ENCODE measurements at places on chromosomes 1 and 21.

DNA sequence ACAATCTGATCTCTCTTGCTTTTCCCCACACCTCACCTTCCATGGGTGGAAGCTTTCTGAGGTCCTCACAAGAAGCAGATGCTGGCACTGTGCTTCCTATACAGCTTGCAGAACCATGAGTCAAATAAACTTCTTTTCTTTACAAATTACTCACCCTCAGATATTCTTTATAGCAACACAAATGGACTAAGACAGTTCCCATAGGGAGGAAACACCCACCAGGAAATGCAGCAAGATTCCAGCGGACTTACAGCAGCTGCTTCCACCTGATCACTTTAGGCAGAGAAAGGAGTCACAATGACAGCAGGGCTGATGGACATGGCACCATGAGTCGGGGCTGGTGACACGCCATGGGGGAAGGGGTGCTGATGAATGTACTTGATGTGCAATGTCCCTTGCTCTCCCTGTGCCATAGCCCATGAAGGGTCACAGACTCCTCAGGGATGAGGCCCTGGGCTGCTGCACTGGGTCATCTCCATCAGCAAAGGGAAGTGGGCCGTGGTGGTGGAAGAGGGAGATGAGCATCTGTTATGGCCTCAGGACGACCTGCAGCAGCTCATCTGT is 53.9 kb downstream of the PRSS38 start:
- DNase-seq, result no peak

DNA sequence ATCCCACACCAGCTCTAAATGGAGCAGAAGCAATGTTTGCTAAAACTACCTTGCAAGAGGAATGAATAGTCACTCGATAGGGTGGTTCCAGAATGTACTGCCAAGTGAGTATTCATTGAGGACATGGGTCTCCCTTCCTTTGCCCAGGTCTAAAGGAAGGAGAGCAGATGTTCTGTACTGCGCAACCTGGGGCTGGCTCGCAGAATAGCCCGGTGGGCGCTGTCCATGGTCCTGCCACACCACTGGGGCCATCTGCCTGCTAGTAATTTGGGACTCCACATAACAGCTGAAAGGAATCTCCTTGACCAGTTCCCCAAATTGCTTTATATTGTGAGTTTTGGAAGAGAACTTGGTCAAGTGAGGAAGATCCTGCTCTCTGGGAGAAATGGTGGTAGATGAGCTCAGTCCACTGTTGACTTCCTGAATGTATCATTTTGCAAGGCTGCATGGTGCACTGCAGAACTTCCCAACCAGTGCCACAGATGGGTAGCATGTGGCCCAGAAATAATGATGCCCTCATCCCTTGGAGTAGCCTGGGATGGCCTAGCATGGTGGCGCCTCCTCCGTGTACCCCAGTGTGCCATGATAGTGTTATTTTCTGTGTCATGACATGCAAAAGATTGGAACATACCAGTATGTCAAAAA is 5.7 kb downstream of the SLC6A17 start:
- DNase-seq, result no peak

GRCh38 chr1:235775246-235775860 is 91.4 kb downstream of the LYST start:
- no peak for DNase-seq

- no peak for DNase-seq
Observed at GRCh38 chr1:215226757-215227156, 144.2 kb downstream of the KCNK2 start.

GRCh38 chr21:34611528-34611927 is 3.4 kb downstream of the RCAN1 start:
- DNase-seq, result no peak

DNA sequence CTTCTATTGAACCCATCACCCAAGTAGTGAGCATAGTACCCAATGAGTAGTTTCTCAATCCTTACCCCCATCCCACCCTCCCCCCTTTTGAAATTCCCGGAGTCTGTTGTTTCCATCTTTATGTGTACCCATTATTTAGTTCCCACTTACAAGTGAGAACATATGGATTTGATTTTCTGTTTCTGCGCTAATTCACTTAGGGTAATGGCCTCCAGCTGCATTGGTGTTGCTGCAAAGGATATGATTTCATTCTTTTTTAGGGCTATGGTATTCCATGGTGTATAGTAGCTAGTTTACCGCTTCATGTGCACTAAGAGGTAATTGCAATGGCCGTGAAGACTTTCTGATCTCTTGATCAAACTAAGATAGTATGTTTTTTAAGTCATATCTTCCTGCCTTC is 107.5 kb upstream of the SERTAD4 start:
- DNase-seq, result no peak

DNA sequence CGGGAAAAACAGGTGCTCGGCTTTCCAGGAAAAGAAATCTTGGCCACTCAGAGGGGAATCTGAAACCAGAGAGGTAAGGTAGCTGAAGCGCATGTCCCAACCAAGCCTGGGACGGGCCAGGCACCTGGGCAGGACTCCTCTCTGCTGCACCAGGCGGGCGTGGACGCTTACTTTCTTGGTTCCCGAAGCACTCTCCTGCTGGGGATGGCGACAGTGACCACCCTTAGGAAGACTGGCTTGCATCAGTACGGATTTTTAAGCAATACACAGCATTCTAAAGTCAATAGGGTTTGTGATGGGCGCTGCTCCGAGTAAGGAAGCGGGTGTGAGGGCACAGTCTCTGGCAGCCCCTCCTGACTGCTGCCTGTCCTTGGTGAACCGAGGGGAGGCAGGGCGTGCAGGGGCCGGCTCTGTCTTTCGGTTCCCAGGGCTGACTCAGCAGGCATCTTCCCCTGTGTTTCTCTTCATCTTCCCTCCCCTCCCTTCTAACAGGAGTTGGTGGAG is 74.9 kb upstream of the ANGPTL1 start:
- no peak for DNase-seq

DNA sequence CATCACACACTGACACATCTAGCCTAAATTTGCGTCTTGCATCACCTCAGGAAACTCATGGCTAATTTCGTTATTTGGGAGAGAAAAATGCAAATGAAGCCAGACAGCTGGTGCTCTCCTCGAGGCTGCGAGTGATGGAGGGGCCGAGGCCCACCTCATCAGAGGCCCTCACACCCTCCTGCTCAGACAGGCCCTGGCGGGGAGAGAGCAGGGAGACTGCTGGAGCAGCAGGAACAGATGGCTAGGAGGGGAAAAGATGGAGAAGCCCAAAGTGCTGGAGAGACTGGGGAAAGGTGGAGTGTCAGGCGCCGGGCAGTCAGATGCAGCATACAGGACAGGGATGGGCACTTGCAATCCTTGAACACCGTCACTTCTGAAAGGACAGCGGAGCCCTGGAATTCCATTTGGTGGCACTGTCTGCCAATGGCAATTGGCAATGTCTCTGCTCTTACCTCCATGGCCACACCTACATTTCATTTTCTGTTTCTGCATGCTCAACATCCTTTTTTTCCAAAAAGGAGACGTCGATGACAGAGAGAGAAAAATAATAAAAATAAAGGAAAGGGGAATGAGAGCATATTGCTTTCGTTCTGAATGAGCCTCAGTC is 286.2 kb downstream of the SPATA17 start:
- DNase-seq, result no peak

DNA sequence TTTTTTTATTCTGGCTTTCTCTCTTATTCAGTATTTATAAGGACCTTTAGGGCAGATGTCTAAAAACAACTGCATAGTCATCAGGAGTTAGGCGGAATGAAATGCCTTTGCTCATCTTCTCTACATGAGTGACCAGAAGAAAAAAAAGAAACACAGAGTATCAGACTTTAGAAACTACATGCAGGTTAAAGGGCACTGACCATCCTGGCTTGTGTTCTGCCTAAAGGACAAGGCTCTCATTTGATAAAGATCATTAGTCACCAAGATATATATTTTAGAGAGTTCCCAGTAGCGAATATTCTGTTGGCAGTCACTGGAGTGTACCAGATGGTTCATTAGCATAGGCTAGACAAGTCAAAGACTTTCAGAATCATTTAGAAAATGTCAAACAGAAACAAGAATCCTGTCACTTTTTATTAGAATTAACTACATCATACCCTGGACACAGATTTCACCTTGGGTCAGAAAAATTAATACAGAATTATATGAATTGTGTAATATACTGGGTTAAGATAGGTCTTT is 145.6 kb downstream of the NR5A2 start:
- DNase-seq, result no peak

- no peak for DNase-seq
Observed at GRCh38 chr1:232594768-232595698, 34.9 kb downstream of the SIPA1L2 start.

- DNase-seq, result no peak
Observed at GRCh38 chr1:219489636-219490035, 123.3 kb downstream of the ZC3H11B start.

DNA sequence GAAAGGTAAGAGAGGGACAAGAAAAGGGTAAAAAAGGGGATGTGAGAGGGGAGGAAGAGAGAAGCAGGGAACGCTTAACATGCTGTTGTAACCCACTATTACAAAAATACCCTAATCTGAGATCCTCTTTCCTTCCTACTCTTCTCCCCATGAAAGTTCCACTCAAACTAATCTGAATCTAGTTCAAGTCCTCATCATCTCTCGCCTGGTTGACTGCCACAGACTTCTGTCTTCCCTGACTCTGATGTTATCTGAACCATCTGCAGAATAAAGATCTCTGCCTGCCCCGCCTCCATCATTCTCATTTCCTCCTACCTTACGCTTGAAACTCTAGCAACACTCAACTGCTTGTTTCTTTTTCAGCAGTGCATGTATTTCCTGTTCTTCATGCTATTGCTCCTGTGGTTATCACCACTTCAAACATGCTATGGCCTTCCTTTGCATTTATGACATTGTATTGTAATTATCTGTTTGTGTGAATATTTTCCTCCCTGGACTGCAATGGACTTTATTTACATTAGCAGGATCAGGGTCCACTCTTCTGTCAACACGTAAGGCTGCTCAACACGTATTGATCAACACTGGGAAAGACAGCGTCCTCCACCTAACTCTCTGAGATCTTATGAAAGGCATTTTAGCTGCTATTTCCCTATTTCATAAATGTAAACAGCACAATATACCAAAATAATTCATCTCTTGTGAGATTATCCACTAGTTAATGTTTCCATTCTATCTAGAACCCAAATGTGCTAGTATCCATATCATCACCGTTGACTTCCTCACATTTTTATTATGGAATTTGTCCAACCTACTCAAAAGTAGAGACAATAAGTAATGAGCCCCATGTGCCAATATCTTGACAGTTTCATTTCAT is 215.5 kb upstream of the USP25 start:
- DNase-seq, result peak; percentile 45

GRCh38 chr1:78222225-78222959 is 176.6 kb downstream of the GIPC2 start:
- no peak for DNase-seq

GRCh38 chr1:116737020-116737854 is 17.0 kb upstream of the CD2 start:
- DNase-seq, result peak; percentile 66

DNA sequence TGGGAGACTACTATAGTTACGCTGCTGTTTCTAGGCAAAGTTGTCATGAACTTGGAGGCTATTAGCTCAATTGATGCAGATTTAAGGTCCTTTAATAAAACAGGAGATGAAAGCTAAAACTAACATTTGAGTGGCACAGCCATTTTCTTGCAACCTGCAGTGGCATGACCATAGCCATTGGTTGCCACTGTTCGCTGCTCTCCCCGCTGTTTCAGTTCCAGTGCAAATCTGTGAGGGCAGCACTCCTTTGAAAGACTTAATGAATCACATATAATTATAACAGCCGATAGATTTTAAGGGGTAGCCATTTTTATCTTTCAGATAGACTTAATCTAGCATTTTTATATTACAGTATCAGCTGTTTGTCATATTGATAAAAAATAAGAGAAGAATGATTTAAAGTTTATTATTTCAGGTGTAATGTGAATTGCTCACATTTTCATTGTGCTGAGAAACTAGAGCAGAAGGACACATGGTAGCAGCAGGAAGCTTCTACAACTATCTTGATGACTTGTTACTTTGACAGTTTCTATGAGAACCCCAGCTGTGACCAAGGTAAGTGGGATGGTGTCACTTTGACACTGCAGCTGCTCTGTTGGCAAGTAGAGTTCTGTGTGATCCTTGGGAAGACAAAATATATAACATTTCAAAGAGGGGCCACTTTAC is 203.7 kb downstream of the PLA2G4A start:
- DNase-seq, result no peak

DNA sequence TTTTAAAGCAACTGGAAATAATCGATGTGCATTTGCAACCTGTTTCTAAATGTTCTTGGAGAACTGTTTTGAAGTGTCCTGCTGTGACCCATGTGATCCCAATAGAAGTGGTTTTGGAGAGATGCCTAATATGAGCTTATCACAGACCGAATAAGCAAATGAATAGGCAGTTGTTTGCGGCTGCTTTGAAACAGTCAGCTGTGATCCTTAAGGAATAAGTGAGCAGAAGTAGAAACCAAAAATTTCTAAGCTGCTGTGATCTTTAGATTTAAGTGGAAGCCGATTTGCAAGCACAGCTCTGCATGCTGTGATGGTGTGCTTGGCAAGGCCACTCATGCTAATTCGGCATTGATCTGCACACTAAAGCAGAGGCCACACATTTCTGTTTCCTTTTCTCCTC is 329.5 kb upstream of the DUSP10 start:
- no peak for DNase-seq

DNA sequence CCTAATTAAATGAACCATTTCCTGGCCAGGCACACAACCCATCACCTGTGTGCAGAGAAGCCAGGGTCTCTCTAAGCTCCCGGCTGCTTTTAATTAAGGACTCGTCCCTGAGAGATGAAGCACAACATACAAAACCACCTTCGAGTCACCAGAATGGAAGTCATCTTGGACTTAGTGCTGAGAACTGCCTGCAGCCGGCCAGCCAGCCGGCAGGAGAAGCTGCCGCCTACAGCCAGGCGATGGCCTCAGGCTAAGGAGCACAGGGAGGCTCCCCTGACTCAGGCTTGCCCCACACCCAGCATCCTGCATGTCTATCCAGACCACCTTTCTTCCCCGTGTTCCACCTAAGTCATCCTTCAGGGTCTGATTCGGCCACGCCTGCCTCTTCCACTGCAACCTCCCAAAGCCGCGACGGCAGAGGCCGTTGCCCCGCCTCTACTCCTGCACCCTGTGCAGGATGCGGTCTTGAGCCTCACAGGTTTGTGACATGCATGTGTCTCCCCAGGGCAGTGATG is 83.6 kb downstream of the SLC66A1 start:
- DNase-seq, result no peak

DNA sequence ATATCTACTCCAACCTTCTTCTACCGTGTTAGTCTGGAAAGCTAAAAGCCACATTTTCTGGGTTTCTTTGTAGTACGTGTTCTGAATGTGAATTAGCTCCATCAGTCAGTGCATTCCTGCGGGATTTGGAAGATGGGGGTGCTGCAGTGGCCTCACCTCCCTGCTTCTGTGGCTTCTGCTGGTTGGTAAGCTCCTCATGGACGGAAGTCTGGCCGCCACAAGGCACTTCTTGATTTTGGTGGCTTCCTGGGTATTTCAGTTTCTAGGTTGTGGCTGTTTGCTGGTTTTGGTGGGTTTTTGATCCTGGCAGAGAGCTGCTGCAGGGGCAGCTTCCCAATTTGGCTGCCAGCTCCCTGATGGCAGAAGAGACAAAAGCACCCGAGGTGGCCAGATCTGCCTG is 20.9 kb upstream of the TACSTD2 start:
- no peak for DNase-seq

All from GM12878 (cell line).